Stimulated activated naive B cell treated with anti-CD40 and anti-IgM and Interleukin-4, amounts not matched to agents 10 μg/mL and 1 μg/mL and 100 μg/mL, for 72 hours (primary cell): ENCODE measurements at places on chromosomes 5 and 9.

DNA sequence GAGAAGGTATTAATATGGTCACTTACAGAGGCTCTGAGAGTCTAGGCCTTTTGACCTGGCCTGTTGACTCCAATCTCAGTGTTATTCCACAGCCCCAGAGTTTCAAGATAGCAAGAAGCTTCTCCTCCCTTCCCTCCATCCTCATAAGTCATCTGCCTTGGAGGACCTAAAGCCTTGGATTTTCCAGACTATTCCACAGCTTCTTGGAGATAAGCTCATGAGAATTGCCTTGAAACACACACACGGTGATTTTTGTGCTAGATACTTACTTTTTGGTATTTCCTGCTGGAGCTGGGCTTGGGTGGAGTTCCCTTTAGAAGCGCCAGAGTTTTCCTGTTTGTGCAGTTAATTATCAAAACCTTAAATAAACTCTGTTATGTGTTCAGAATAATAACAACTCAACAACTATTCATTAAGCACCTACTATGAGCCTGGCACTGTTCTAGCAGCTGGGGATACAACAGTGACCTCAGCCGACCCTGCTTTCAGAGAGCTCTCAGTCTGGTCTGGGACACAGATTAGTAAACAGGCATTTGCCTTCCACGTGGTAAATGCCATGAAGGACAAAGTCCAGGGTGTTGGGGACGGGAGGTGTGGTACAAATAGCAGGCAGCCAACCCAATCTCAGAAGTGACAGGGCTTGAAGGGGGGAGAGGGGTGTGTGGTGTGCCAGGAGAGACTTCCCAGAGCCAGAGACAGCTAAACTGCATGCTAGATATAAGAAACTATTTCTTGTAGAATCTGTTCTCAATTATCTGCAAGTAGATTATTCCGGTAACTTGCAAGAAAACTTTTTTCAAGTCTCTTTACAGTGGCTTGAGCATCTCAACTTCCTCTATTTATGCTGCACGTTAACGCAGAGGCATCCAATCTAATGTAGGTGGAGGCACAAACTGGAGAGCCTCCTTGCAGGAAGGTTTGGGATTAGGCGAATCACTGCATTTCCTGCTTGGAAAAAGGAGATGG lies 55.9 kb upstream of the KLF9 start:
- no peak for DNase-seq

- DNase-seq = no peak
These were observed 63.9 kb upstream of the SUB1 start for GRCh38 chr5:32521481-32521880.

- no peak for DNase-seq
These were observed 53.4 kb upstream of the SYNPO start for GRCh38 chr5:150587016-150587415.

GRCh38 chr9:20139763-20140290 lies 351.0 kb upstream of the SLC24A2 start:
- no peak for DNase-seq

GRCh38 chr9:84331119-84331809 lies 9.3 kb downstream of the SLC28A3 start:
- no peak for DNase-seq

DNA sequence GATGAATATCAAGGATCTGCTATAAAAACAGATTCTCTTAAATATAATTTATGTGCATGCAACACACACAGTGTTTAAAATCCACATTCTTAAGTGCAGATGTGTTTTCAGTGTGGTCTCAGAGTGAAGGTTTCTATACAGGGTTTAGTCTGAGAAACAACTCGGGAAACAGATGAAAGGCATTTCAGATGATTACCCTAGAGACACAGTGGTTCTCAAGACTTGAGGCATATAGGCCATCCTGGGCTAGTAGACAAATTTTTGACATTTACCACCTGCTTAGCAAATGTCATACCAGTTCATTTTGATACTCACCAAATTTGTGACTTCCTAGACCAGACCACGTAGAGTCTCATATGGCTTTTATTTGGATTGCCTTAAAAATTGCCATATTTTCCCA lies 216.5 kb downstream of the ARL15 start:
- no peak for DNase-seq

- no peak for DNase-seq
These were observed 55.6 kb downstream of the GNA14 start for GRCh38 chr9:77592476-77592875.

DNA sequence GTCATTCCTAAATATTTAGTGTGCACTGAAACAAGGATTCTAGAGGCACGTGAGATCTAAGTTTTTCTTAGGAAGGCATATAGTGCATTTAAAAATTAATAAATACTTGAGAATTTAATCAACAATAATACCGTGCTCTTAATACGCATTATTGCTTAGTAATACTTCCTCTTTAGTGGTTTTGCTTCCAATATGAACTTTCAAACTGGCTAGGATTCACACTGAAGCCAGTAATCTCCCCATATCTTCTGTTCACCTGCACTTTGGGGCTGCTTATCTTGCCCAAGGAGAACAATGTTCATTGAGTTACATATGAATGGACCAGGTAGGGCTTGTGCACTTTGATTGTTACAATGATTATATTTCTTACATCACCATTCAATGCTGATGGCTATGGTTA lies 180.5 kb upstream of the RIOK2 start:
- DNase-seq = no peak

DNA sequence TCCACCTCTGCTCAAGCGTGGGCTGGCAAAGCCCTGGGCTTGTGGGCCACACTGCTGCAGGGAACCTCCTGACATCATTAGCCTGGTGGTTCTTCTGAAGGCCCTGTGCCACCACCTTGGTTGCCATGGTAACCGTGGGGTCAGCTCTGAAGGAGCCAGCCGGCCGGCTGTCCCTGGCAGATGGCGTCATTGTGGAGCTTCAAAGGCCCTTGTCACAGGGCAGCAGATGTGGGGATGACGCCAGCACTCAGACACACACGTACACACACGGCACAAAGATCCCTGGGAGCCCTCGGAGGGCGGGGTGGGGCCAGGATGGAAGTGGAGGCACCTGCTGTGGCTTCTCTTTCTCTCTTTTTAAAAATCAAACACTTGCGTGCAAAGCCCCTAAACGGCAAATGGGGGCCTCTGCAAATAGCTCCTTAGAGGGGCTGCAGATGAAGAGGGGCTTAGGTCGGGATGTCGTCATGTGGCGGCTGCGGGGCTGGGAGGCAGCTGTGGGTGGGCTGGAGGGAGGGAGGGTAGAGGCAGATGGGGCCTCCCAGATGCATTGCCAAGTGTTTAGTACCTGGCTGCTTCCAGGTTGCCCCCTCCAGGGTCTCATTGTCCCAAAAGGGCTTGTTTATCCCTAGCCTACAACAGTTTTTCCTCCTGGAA lies 19.5 kb upstream of the RPL26L1 start:
- no peak for DNase-seq

- DNase-seq = no peak
These were observed 109.5 kb upstream of the NR4A3 start for GRCh38 chr9:99712214-99712613.

DNA sequence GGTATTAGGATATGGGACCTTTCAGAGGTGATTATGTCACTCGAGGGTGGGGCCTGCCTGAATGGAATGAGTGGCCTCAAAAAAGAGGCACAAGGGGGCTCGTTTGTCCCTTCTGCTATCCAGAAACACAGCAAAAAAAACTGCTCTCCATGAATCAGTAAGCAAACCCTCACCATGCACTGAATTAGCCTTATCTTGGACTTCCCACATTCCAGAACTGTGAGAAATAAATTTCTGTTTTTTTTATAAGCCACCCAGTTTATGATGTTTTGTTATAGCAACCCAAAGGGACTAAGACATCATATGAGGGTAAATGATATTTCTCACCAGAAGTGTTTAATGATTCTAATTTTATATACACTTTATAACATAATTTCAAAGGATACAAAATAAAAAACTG lies 476.6 kb upstream of the EDIL3 start:
- DNase-seq = no peak

DNA sequence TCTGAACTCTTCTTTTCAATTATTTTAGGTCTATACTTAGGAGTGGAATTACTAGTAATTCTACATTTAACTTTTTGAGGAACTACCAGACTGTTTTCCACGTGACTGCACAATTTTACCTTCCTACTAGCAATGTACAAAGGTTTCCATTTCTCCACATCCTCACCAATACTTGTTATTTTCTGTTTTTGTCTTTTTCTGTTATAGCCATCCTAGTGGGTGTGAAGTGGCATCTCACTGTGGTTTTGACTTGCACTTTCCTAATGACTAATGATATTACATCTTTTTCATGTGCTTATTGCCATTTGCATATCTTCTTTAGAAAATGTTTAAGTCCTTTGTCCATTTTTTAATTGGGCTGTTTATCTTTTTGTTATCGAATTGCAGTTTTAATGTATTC lies 136.9 kb upstream of the EGFLAM start:
- no peak for DNase-seq

GRCh38 chr5:36494841-36495601 lies 111.4 kb upstream of the SLC1A3 start:
- no peak for DNase-seq

DNA sequence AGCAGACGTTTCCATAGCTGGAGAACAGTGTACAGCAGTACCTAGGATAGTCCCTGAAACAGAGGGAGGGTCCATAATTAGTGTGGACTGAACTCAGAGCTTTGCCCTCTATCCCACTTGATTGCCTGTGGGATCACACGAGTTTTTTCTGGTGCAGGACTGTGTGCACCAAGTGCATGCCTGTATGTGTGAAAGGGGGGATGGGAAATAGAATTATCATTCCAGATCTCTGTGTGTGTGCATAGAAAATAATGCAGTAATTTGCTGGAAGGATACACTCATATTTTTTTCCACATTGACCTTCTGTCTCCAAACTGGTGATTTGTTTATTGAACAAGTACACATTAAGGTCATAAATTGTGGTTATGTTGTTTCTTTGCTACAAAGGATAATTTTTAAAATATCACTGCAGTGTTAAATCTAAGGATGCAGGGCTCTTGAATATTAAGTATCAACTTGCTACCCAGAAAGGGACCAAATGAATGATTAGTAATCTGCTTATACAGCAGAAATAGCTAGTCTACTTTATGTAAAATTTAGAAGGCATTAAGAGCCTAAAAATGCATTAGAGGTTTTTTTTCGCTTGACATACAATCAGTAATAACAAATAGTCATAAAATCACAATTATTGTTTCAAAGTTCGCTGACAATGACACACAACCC lies 292.9 kb downstream of the CDH18 start:
- DNase-seq = no peak
